ENCODE measurements at places on chromosomes 1 and 21.

- peak; percentile 39 for DNase-seq
These were observed at the start of gene VAMP3 for GRCh38 chr1:7770997-7771822. VAMP3 (plus strand) TSS chr1:7771296; CDS start chr1:7771384, 88 bp downstream.

- DNase-seq: no peak
These were observed 2.4 kb downstream of the SPSB1 start for GRCh38 chr1:9294910-9295636.

GRCh38 chr1:20697563-20697962, 20.2 kb downstream of the KIF17 start:
- DNase-seq: no peak

DNA sequence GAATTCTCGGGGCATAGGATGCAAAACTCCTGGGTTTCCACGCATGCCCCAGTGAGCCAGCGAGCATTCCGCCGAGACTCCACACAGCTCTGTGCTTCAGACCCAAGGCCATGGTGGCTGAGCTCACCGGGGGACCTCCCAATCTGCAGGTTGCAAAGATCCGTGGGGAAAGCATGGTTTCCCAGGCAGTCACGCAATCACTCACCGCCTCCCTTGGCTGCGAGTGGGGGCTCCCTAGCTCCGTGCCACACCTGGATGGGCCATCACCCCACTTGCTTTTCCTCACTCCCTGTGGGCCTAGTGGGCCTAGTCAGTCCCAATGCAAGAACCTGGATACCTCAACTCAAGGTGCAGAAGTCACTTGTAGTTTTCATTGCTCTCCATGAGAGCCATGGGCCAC, 37.0 kb upstream of the SAMD11 start:
- DNase-seq: no peak

DNA sequence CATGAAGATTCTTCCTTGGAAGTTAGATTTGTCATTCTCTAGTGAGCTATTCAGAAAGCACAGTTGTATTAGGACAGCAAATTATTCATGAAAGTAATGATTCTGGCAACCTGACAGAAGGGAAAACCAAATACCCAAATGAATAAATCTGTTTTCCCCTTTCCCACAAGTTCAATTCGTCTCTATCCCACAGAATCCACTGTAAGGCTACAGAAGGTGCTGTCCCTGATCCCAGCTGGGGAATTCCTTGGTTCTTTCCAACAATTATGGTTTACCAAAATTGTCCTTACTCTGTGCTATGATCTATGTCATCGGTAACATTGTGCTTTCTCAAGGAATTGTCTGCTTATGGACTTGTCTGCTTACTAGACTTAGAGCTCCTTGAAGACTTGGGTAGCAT, 104.2 kb downstream of the FASLG start:
- no peak for DNase-seq

DNA sequence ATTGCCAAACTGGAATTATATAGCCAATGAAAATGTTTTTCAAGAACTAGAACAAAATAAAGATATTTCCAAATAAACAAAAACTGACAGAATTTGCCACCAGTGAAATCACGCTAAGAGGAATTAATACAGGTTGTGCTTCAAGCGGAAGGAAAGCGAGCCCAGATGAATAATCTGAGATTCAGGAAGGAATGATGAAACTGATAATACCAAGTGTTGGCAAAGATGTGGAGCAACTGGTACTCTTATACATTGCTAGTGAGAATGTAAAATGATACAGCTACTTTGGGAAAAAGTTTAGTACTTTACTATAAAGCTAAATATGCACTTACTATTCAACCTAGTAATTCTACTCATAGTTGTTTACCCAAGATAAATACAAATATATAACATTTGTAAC, 30.8 kb upstream of the GUCA2B start:
- DNase-seq: no peak

DNA sequence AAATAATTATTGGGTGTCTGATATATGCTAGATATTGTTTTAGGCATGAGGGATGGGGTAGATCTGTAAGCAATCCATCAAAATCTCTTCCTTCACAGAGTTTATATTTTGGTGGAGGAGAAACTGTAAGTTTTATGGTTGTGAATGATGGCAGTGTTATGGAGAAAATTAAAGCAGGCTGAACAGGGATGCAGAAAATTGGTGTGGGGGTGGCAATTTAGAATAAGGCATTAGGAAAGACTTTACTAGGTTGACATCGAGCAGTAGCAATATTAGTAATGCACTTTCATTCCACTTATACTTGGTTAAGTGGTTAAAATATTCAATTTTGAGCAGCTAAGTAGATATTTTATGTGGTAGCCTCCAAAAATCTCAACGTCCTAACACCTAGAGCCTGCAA, 261.1 kb upstream of the SNX7 start:
- no peak for DNase-seq

DNA sequence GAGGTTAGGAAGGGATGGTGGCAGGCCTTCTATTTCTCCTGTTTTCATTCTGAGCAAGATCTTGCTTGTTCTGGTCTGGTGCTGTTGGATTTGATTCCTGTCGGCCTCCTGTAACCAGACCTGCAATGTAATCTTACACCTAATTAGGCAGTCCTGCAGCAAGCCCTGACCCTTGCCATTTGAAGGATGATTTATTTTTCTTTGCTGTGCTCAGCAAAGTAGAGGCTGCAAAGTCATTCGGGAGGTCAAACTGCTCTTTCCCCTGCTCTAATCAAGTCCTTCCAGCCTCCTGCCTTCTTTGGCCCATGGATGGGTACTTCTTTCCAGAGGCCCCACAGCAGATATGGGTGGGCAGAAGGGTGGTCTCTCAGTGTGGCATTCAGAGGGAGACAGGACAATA, 417.7 kb upstream of the USP24 start:
- no peak for DNase-seq

DNA sequence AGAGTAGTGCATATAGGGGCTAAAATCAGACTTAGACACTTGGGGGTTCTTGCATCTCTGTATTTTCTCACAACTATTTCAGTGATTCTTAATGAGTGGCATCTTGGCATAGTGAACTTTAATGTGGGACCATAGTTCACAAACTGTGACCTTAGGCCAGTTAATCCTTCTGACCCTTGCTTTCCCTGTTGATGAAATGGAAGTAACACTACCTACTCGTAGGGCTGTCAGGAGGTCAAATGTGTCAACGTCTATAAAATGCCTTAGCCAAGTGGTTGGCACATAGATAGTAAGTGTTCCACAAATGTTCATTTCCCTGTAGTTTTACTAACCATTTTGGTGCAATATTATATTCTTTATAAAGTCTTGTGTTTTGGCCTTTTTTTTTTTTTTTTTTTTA, 49.4 kb downstream of the DYRK1A start:
- DNase-seq: no peak

DNA sequence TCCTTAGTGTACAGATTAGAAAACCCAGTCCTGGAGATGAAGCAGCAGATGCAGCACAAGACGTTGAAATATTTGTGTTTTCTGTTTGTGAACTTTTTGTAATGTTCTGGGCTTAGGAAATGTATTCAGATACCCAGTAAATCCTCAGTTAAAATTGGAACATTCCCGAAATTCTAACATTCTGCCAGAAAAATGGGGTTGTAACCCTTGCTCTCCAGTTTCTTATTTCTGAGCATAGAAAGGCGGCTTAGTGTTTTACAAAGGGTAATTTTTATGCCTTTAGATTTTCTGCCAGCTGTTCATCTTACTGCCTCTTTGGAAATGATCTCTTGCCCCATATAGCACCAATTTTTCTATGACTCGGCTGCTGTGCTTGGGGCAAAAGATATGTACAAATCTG, 20.6 kb downstream of the DDI2 start:
- DNase-seq: no peak

DNA sequence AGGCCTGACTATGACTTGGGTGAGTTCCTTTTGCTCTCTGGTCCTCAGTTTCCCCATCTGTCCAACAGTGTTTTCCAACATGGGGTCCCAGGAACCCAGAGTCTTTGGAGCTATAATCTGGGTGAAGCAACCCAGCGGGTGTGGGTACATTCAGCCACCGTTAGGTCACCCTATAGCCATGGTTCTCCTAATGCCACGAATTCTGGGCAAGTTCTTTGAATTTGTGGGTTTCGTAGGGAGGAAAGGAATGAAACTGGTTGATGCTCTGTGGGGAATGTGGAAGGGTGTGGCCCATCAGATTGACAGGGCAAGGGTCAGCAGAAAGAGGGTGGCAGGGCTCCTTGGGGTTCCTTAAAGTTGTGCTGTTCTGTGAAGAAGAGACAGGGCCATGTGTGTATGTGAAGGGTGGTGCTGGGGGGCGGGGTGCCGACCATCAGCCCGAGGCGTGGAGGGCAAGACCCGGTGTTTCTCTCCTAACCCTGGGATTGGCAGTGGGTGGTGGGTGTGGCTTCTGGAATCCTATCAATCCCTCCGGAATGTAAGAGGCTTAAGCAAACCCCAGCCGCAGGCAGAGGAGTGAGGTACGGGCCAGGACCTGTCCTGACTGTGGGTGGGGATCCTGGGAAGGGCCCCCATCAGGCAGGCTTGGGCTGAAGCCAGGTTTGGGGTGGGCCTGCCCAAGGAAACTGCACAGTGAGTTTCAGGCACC, 35.5 kb upstream of the ZNF362 start:
- DNase-seq: no peak

DNA sequence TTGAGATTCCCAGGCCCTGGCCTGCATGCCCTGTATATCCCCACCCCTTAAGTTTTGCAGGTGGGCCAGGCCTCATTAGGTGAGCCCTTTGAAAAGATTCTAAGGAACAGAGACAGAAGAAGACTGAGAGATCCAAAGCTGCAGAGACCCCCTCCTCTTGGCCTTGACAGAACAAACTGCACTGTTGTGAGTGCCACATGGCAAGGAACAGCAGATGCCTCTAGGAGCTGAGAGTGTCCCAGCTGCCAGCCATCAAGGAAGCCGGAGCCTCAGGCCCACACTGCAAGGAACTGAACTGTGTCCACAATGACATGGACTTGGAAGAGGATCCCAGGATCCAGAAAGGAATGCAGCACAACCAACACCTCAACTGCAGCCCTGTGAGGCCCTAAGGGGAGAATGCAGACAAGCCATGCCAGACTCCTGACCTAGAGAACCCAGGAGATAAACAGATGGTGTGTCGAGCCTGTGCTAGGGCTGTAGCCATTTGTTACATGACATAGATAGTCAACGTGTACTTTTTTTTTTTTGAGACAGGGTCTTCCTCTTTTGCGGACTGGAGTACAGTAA, 182.7 kb downstream of the AJAP1 start:
- DNase-seq: no peak

DNA sequence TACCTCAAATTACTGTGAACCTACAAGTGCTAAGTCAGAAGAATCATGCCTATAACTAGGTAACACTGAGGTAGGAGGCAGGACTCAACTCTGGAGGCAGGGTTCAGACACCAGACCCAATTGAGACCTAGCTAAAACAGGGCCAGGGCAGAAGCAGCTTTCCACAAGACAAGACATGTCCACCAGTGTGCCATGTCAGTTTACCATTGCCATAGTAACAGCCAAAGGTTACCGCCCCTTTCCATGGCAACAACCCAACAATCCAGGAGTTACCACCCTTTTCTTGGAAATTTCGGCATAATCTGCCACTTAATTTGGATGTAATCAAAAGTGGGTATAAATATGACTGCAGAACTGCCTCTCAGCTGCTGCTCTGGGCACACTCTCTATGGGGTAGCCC, 432.3 kb downstream of the DPYD start:
- no peak for DNase-seq

DNA sequence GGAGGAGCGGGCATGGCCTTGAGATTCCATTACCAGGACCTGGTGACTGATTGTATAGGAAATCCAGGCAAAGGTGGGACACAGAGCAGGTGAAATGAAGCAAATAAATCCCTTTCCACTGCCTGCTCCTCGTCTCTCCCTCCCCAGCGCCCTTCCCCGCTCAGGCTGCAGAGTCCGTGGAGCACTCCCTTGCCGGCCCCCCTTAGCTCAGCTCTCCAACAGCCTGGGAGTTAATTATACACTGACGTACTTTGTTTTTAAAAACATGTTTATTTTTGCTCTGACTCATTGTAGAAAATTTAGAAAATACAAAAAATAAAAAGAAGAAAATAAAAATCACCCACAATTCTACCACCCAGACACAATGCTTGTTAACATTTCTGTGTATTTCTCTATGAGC, 61.7 kb downstream of the LGR6 start:
- DNase-seq: no peak

- DNase-seq: no peak
These were observed 68.6 kb downstream of the NTMT2 start for GRCh38 chr1:170214117-170215032.

- no peak for DNase-seq
These were observed 94.1 kb upstream of the LYST start for GRCh38 chr1:235960809-235961208.

DNA sequence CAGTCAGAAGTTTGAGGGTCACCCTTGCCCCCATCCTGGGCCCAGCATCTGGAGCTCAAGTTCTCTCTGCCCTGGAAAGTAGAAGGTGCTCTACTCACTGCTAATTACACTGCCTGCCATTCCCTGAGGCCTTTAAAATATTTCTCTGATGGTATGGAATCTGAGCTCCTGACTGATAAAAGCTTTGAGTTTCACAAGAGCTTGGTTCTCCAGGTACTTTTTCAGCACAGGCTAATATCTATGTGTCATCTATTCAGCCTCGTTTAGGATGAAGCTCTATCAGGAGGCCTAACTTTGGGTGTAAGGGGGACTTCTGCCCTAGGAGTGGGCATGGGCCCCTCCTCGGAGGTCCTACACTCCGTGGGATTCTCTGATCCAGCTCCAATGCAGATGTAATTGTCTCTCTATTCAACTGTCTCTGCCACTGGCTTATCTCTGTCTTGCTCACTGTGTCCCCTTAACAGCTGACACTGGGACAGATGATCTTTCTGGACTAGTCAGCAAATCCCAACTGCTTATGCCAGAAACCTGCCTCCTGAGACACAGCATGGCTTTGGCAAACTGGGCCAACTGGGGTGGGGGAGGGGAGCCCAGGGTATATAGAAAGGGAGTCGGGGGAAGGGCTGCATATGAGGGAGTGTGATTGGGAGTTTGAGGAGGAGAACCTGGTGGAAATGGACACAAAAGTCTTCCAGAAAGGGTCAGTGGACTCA, 104.2 kb upstream of the GADD45A start:
- no peak for DNase-seq

- no peak for DNase-seq
These were observed 1.7 kb downstream of the KCNJ10 start for GRCh38 chr1:160068225-160068624.
